ENCODE measurements at places on chromosomes 13 and 19.

GRCh38 chr13:105377452-105377851 lies 1158.0 kb downstream of the EFNB2 start:
- DNase-seq = no peak

GRCh38 chr13:37685206-37685605 lies 86.6 kb upstream of the POSTN start:
- DNase-seq = no peak

GRCh38 chr13:67557642-67558241 lies 327.6 kb upstream of the PCDH9 start:
- DNase-seq = no peak

DNA sequence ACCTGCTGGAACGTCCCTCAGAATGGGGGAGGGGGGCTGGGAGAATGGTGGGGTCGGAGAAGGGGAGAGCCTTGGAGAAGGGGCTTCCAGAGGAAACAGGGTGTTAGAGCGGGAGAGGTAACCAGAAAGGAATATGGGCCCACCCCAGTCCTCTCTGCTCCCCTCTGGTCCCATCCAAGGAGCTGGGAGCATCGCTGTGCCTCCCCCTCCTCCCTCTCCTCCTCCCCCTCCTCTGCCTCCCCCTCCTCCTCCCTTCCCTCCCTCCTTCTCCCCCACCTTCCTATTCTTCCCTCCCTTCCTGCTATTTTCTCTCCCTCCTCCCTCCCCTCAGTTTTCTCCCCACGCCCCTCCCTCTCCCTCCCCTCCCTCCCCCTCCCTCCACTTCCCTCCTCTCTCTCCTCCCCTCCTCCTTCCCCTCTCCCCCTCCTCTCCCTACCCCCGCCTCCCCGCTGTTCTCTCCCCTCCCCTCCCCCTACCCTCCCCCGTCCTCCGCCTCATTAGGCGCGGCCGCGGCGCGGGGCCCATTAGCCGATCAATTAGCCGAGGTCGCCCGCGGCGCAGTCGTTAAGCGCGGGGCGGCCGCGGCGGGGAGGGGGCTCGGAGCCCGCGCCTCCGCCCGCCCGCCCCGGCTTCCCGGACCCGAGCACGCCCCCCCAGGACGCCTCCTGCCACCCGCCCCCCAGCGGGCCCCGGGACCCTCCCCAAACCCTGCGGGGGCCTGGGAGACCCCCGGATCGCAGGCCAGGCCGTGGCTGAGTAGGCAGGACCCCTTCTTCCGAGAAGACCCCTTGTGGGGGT lies 15.4 kb downstream of the TLE5 start:
- no peak for DNase-seq

DNA sequence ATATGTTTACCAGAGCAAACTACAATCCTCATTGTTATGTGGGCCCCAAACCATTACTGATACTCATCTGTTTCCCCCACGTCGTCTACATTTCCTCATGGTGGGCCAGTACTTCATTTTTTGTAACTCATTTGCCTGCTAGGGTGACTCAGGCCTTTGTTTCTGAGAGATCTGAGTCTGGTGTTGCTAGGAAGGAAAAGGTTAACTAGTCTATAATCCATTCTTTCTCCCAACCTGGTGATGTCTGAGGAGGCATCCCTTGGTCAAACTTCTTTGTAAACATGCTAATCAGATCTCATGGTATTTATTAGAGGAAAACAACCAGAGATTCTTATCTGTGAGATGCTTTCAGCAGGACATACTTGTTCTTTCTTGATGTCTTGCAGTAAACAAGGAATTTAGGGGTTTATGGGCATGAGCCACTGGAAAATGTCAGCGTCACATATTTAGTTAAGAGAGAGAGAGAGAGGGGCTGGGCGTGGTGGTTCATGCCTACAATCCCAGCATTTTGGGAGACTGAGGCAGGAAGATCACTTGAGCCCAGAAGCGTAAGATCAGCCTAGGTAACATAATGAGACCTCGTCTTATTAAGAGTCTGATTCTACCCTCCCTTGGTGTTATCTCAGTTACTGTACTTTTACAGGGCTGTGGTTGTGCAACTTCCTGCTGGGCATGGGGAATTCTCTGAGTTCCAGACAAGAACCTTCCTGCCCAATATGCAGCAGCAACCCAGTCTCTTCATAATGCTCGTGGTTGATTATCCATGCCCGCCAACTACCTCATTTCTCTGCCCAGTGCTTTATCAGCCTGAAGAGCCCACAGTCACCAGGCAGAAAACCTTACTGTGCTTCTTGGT lies 9.7 kb upstream of the DPRX start:
- no peak for DNase-seq

DNA sequence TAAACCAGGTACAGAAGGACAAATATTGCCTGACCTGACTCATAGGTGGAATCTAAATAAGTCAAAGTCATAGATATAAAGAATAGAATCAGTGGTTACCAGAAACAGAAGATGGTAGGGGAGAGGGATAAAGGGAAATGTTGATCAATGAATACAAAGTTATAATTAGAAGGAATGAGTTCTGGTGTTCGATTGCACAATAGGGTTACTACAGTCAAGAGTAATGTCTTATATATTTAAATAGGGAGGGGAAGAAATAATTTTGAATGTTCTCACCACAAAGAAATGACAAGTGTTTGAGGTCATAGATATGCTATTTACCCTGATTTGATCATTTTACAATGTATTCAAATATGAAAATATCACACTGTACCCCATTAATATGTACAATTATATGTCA lies 1541.2 kb downstream of the SLITRK1 start:
- DNase-seq = no peak

GRCh38 chr13:87677043-87677495 lies 5.9 kb downstream of the SLITRK5 start:
- DNase-seq = no peak

- DNase-seq = no peak
These were observed 2.2 kb downstream of the ABCC4 start for GRCh38 chr13:95298971-95299621.

DNA sequence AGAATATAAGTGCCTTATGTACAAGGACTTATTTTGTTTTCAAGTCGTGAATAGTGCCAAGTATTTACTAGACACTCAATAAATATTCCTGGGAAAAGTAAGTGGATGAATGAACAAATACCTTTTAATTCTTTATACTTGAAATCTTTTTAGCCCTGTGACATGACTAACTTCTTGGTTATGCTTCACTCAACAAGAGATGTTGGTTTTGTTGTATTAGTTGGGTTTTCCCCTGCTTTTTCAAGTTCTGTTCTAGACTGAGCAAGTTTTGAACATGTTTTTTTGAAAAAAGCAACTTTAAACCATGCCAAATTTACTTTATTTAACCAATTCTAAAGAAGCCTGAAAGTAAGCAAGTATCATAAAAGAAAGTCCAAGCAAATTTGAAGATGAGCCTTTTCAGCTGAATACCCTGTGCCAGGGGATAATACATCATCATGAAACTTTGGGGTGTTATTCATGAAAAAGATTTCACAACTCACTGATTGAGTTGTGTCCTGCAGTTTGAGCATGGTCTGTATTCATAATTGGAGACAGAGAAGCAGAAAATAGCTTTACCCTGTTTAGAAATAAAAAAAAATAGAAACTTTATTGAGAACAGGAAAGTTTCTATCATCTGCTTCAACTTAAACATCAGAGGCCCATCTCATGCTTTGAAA lies 11.1 kb downstream of the LMO7 start:
- no peak for DNase-seq

- DNase-seq = no peak
These were observed 75.1 kb downstream of the GNG7 start for GRCh38 chr19:2627319-2627829.

GRCh38 chr13:24737042-24737441 lies 26.9 kb upstream of the RNF17 start:
- no peak for DNase-seq

Measured in right forelimb (tissue), 1 donor.